ENCODE measurements at places on chromosomes 13 and 19.

DNA sequence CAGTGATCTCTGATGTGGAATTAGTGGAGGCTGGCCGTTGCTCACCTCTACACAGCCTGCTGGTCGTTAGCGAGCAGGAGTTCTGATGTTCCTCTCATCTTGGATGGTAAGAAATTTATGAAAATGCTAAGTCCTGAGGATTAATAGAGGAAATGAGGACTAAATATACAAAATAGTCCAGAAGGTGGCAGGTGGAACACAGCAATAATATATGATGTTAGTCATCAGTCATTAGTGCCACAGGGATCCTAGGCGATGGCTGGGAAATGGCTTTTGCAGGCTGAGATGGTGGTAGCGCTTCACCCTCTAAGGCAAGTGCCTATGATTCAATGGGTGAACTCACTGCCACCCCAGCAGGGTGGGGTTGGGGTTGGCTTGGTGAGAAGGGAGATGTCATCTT, 338.6 kb upstream of the TMTC4 start:
- no peak for DNase-seq

DNA sequence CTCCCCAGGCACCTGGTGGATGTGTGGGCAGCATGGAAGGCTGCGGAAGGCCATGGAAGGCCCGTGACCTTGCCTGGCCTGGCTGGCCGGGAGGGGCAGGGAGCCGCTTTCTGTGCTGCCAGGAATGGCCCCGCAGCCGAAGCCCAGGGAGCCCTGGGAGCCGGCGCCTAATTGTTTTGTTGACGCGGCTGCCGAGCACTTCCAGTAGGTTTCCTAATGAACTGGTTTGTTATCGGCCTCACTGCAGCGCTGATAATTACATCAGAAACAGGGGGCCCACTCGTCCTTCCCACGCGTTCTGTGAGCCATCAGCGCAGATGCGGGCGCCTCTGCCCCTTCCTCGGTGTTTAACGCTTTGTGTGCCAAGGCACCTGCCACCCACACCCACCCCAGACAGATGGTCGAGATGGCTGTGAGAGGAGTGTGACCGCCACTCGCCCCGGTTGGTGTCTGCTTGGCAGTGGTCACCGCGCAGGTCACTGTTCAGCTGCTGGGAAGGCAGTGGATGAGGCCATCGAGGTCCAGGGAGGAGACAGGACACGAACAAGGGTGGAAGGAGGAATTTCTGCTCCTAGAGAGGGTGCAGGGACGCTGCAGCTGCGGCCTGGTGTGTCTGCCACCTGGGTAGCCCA, 124.5 kb downstream of the KDM4B start:
- no peak for DNase-seq

GRCh38 chr13:112204346-112205327, 137.7 kb downstream of the SOX1 start:
- no peak for DNase-seq

DNA sequence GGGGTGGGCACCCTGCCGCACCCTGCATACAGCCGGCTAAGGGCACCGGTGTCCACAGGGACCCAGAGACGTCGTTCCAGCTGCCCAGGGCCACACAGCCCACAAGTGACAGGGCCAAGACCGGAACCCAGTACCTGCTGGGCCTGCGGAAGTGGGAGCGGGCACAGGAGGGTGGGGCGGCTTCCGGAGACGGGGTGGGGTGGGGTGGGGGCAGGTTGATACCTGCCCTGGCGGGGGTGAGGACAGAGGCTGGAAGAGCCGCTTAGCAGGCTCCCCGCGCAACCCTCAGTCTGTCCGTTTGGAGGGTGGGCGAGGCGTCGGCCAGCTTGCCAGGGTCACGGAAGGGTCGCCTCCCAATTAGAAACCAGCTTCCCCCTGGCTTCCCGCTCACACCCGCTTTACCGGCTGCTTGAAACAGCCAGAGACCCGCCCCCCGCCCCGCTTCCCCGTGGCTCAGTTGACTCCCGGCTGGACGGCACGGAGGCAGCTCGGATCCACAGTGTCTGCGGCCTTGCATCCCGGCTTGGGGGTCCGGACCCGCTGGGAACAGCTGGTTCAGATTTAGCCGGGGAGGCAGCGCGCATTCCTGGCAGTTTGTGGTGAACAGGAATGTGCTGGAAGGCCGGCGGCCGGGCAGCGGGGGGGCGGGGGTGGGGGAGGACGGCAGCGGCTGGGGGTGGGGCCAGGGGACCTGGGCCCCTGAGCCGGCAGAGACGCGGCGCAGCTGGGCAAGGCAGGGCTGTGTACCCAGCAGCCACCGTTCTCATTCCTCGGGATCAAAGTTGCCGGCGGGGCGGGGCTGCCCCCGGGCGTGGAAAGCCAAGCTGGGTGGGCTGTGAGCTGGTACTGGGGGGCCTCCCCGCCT, 1.9 kb downstream of the CNN2 start:
- no peak for DNase-seq

DNA sequence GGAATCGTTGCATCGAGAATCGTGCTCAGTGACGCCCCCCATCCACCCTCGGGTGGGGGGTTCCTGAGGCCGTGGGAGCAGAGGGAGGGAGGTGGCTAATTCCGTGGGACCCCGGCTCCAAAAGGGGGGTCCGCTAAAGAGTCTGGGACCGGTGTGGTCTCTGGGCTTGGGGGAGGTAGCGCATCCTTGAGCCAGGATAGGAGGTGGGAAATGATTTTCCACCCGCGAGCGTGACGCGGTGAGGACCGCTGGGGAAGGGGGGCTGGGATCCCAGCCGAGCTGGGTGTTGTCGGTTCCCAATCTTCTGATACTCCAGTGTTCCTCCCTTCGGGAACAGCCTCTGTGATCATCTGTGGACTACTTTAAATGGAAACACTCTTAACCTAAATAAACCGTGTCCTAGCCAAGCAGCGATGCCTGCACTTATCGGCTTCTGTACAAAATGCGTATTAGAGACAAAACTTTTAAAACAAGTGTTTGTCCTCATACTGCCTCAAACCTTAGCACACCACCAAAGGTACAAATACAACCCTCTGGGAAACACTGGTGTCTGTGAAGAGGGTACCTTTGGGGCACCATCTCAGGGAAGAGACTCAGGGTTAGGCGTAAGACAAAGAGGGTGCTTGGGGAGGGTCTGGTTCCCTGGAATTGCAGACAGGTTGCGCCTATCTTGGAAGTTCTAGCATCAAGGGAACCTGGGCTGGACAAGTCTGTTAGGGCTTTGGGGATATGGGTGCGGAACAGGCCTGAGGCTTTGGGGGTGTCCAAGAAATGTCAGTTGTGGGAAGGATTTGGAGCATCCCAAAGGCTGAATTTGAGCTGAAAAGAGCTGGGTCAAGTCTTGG, 16.0 kb downstream of the KCNC3 start:
- no peak for DNase-seq

DNA sequence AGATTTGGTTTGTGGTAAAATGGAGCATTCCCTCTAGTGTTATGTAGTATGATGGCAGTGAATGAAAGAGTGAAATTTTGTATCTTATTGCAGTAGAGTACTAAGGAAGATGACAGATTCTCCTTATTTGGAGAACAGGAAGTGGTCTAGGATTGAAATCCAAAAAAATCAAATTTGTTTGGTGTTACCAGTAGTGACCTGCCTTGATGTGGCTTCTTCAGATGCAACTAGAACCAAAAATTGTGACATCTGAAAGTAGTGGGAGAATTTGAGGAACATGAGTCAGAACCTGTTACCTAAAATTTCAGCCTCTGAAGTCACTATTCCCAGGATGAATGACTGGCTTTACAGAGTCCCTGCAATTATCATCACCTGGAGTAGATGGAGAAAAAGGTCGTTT, 165.9 kb downstream of the KLF5 start:
- no peak for DNase-seq

GRCh38 chr19:33557720-33558119, 36.1 kb upstream of the PEPD start:
- DNase-seq: no peak

- no peak for DNase-seq
Observed at GRCh38 chr19:5850743-5851293, 431 bp downstream of the FUT3 start.

Data from pulmonary artery endothelial cell (primary cell).